A549 treated with RU486 at 1 μM for 4 hours (cell line): ENCODE measurements at places on chromosomes 13 and 19. TPM values are rescaled to one million over a fixed set of nuclear protein-coding genes. Genes with fewer than 3 reads are reported as not detected.

RFPL4AL1 gene
- not detected in 5 replicates for total RNA-seq

USHBP1 gene
- total RNA-seq = not detected in 5 replicates

PEAK3 gene
- not detected in 5 replicates for total RNA-seq

FUT2 gene
- not detected in 5 replicates for total RNA-seq

ZIM2 gene
- not detected in 5 replicates for total RNA-seq

NRTN gene
- total RNA-seq = 0.37 to 0.89 TPM (median 0.58 TPM) in 5 replicates

KRTDAP gene
- not detected in 5 replicates for total RNA-seq
